Lung (tissue), 17 donors: ENCODE measurements at places on chromosomes 13 and 19.

DNA sequence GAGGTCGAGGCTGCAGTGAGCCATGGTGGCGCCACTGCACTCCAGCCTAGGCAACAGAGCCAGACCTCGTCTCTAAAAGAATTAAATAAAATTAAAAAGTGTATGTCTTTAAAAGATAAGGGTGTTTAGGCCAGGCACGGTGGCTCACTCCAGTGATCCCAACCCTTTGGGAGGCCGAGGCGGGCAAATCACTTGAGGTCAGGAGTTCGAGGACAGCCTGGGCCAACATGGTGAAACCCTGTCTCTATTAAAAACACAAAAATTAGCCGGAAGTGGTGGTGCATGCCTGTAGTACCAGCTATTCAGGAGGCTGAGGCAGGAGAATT lies 7.5 kb upstream of the SDHAF1 start:
- H3K27ac ChIP-seq = no peak overlapping the region
- no peak overlapping the region for H3K4me3 ChIP-seq
- H3K36me3 ChIP-seq = no peaks in the 10 kb centered on the region
- no peak for DNase-seq
- peaks cover 35% of the 10 kb centered on the region for H3K27me3 ChIP-seq

DNA sequence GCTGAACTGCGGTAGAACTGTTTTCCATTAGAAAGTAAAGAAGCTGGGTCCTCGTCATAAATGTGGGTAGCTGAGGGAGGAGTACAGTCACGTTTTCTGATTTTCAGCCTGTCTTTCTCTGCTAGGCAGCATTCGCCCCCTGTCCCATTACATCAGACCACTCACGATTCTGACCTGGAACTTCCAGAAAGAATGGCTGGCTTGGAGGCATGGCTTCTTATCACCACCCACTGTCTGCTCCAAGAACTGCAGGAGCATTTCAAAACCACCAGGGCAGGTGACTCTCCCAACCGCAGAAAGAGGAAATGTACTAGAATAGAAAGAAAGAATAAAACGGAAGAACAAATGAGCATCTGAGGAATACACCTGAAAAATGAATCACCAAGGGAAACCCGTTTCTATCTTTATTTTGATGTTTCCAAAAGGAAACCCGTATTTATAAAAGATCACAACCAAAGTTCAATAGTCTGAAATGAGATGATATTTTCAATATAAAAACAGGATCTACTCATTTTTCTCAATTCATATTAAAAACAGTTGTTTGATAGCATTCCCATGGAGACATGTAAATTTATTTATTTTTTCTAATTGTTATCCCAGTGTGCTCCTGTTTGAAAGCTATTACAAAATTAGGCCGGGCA lies 22.1 kb upstream of the POMP start:
- DNase-seq = peak; percentile 48
- no peak overlapping the region for H3K4me3 ChIP-seq
- H3K27me3 ChIP-seq = no peaks in the 10 kb centered on the region
- H3K4me1 ChIP-seq = no peaks in the 10 kb centered on the region
- no peak overlapping the region for H3K27ac ChIP-seq

- H3K27ac ChIP-seq = no peak overlapping the region
- DNase-seq = peak; percentile 38
- no peaks in the 10 kb centered on the region for H3K27me3 ChIP-seq
- no peaks in the 10 kb centered on the region for H3K4me1 ChIP-seq
Measured at GRCh38 chr19:17234911-17235299, 8.9 kb downstream of the OCEL1 start.

GRCh38 chr19:3642987-3643673 lies 16.5 kb upstream of the CACTIN start:
- no peaks in the 10 kb centered on the region for H3K27me3 ChIP-seq
- no peaks in the 10 kb centered on the region for H3K4me1 ChIP-seq
- no peak overlapping the region for H3K27ac ChIP-seq
- H3K36me3 ChIP-seq = peaks cover 59% of the 10 kb centered on the region

DNA sequence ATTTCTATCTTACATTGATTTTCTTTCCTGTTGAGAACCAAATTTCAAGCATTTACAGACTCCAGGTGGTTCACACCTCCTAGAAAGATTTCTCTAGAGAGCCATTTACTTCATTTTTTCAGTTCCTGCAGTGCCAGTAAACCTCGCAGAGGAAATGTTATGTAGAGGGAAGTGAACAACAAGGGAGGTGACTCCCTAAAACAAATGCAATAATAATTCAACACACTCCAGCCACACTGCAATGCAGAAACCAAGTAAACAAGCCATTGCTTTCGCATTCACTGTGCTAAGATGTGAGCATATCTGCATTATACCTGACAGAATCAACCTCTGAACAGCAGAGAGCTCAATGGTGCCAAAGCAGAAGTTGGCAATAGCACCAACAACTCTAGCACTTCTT lies 215.1 kb downstream of the RBM26 start:
- no peak overlapping the region for H3K27ac ChIP-seq
- H3K27me3 ChIP-seq = no peaks in the 10 kb centered on the region
- no peak overlapping the region for H3K4me3 ChIP-seq
- H3K36me3 ChIP-seq = no peaks in the 10 kb centered on the region

GRCh38 chr13:54004026-54004699 lies 975.5 kb downstream of the OLFM4 start:
- H3K27ac ChIP-seq = no peak overlapping the region
- H3K27me3 ChIP-seq = no peaks in the 10 kb centered on the region
- H3K36me3 ChIP-seq = no peaks in the 10 kb centered on the region
- no peaks in the 10 kb centered on the region for H3K4me1 ChIP-seq
- H3K4me3 ChIP-seq = no peak overlapping the region
- no peak for DNase-seq

- H3K4me3 ChIP-seq = no peak overlapping the region
- H3K4me1 ChIP-seq = no peaks in the 10 kb centered on the region
- H3K27me3 ChIP-seq = no peaks in the 10 kb centered on the region
- no peak for DNase-seq
- no peaks in the 10 kb centered on the region for H3K36me3 ChIP-seq
Measured at GRCh38 chr13:108924541-108924940, 295.1 kb downstream of the MYO16 start.

- no peaks in the 10 kb centered on the region for H3K36me3 ChIP-seq
- H3K27ac ChIP-seq = no peak overlapping the region
- no peaks in the 10 kb centered on the region for H3K4me1 ChIP-seq
- no peak for DNase-seq
Measured at GRCh38 chr13:47858042-47859025, 142.7 kb downstream of the SUCLA2 start.

DNA sequence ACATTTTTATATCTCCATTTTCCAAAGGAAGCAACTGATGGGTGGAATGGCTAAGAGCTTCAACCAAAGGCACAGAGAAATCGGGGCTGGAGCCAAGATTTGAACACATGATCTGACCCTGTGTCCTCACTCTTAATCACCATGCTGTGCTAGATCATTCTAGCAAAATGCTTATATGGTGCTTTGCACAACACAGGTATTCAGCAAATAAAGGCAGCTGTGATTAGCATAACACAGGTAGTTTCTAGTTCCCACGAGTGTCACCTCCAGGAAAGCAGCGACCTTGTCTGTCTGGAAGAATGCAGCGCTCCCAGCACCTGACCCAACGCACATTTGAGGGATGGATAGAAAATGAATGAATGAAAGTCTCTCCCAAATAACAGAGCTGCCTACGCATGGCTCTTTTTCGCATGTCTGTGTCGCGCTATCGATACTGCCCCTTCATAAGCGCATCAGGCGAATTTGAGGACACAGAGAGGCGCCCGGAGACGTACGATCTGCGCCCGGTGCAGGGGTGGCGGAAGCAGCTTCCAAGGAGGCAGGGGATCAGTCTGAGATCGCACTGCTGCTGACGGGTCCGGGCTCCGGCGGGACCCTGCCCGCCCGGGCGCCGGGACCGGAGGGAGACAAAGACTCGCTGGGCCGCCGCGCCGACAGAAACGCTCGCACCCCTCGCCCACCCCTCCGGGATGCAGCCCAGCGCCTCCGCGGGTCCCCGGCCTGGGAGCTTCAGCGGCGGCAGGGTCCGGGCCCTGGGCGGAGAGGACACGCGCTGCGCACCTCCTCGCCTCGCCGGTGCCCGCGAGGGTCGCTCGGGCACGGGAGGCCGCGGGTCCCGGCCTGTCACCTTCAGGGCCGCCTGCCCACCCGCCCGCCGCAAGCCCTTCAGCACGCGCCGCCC lies 609 bp downstream of the EPS15L1 start:
- no peak for DNase-seq
- peak overlapping the region; percentile 93 for H3K27ac ChIP-seq
- peak overlapping the region; percentile 98 for H3K4me3 ChIP-seq
- peaks cover 7% of the 10 kb centered on the region for H3K4me1 ChIP-seq
- no peaks in the 10 kb centered on the region for H3K36me3 ChIP-seq

- H3K27ac ChIP-seq = no peak overlapping the region
- H3K36me3 ChIP-seq = no peaks in the 10 kb centered on the region
- no peak for DNase-seq
- no peak overlapping the region for H3K4me3 ChIP-seq
- no peaks in the 10 kb centered on the region for H3K27me3 ChIP-seq
- no peaks in the 10 kb centered on the region for H3K4me1 ChIP-seq
Measured at GRCh38 chr13:85640727-85641126, 158.5 kb downstream of the SLITRK6 start.

- peak overlapping the region; percentile 67 for H3K27ac ChIP-seq
- H3K36me3 ChIP-seq = peaks cover 31% of the 10 kb centered on the region
- DNase-seq = no peak
- no peaks in the 10 kb centered on the region for H3K27me3 ChIP-seq
- H3K4me3 ChIP-seq = no peak overlapping the region
Measured at GRCh38 chr19:12952488-12953137, 4.4 kb downstream of the GADD45GIP1 start.

DNA sequence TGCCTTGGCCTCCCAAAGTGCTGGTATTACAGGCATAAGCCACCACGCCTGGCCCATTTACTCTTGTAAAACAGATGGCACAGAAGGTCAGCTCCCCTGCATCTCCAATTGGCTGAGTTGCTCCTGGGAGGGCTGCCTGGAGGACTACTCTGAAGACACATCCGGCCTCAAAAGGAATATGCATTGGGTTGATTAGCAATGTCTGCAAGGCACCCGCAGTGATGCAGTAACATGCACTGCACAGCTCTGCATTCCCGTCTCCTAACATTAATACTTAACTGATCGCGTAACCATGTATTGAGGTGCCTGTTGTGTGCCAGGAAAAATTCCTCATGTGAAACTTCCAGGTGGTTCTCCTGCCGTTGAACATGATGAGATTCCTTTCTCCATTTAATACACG lies 5.0 kb downstream of the ELAVL3 start:
- no peak overlapping the region for H3K27ac ChIP-seq
- no peaks in the 10 kb centered on the region for H3K36me3 ChIP-seq
- H3K27me3 ChIP-seq = peaks cover 23% of the 10 kb centered on the region
- DNase-seq = no peak

DNA sequence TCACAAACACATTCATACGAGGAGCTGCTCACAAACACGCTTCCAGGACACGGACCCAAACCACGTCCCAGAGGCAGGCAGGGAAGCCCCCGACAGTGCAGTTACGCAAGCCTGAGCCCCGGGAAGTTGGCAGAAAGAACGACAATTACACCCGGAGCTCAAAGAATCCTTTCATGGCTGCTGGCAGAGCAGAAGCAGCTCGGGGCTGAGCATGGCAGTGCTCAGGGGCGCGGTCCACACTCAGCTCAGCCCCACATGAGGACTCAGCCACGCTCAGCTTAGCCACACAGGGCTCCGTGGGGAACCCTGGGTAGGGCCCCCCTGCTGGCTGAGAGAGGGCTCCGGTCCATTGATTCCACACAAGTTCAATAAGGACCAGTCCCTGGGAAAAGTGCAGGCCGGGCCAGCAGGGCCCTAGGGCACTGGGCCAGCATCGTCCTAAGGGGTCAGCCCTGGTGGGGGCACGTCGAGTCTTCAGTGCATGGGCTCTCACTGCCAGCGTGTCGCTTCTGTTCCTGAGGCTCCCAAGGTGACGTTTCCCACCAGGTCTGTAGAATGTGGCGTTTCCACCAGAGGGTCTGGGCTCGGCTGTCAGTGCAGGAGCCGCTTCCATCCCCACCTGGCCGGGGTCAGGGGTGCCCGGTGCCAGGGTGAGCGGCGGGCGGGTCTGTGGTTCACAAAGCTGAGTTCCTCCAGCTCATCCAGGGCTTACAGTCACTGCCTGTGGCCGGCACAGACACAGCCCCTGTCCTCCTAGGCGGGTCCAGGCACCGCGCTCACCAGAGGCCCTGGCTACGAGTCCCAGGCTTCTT lies 23.1 kb downstream of the GAS6 start:
- no peaks in the 10 kb centered on the region for H3K36me3 ChIP-seq
- no peak overlapping the region for H3K27ac ChIP-seq
- DNase-seq = peak; percentile 86
- H3K4me3 ChIP-seq = no peak overlapping the region
- H3K4me1 ChIP-seq = peaks cover 29% of the 10 kb centered on the region
- H3K27me3 ChIP-seq = no peaks in the 10 kb centered on the region

GRCh38 chr19:51097166-51097738 lies 11.0 kb downstream of the CTU1 start:
- H3K36me3 ChIP-seq = peaks cover 3% of the 10 kb centered on the region
- no peaks in the 10 kb centered on the region for H3K27me3 ChIP-seq
- peak; percentile 35 for DNase-seq

DNA sequence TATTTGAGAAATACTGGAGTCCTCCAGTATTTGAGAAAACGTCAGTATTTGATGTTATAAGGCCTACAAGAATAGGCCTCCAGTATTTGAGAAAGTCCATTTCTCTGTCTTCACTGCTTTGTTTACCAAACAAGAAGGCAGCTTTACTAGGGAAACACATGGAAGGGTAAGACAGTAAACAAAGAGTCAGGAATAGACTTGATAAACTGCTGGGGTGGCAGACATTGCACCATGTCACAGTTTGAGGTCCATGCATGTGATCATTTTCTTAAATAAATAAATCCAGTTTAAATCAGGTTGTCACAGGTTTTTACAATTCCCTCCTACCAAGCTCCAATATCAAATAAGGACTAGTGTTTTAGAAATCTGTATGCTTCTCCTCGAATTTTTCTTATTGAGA lies 1431.0 kb upstream of the SPRY2 start:
- H3K27me3 ChIP-seq = no peaks in the 10 kb centered on the region
- no peak for DNase-seq
- no peaks in the 10 kb centered on the region for H3K4me1 ChIP-seq
- no peaks in the 10 kb centered on the region for H3K36me3 ChIP-seq
- H3K27ac ChIP-seq = no peak overlapping the region

DNA sequence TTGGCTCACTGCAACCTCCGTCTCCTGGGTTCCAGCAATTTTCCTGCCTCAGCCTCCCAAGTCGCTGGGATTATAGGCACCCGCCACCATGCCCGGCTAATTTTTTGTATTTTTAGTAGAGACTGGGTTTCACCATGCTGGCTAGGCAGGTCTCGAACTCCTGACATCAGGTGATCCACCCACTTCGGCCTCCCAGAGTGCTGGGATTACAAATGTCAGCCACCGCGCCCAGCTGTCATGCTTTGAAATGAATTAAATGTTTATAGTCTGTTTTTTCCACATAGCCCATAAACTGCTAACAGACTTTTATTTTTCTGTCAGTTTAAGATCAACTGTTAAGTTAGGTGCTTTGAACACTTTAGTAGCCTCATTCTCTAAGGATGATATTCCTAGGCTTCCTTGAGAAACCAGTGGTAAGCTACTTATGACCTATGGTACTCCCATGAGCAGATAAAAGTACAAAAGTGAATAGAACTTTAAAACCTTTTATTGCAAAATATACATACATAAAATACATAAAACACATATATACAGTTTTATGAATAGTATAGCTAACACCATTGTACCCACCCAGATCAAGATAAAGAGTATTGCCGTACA lies 13.6 kb downstream of the TPP2 start:
- H3K36me3 ChIP-seq = peaks cover 12% of the 10 kb centered on the region
- no peaks in the 10 kb centered on the region for H3K27me3 ChIP-seq
- no peaks in the 10 kb centered on the region for H3K4me1 ChIP-seq
- no peak overlapping the region for H3K4me3 ChIP-seq

- H3K27ac ChIP-seq = no peak overlapping the region
- no peaks in the 10 kb centered on the region for H3K36me3 ChIP-seq
- H3K27me3 ChIP-seq = no peaks in the 10 kb centered on the region
- H3K4me3 ChIP-seq = no peak overlapping the region
- no peaks in the 10 kb centered on the region for H3K4me1 ChIP-seq
Measured at GRCh38 chr19:16262618-16263017, 62.0 kb upstream of the KLF2 start.
